GM12891 (cell line): ENCODE measurements at places on chromosomes 16 and 17.

GRCh38 chr16:10981697-10982216 lies 37.4 kb downstream of the CLEC16A start:
- no peak for DNase-seq

GRCh38 chr16:84446084-84446483 lies 58.4 kb downstream of the MEAK7 start:
- DNase-seq = no peak

DNA sequence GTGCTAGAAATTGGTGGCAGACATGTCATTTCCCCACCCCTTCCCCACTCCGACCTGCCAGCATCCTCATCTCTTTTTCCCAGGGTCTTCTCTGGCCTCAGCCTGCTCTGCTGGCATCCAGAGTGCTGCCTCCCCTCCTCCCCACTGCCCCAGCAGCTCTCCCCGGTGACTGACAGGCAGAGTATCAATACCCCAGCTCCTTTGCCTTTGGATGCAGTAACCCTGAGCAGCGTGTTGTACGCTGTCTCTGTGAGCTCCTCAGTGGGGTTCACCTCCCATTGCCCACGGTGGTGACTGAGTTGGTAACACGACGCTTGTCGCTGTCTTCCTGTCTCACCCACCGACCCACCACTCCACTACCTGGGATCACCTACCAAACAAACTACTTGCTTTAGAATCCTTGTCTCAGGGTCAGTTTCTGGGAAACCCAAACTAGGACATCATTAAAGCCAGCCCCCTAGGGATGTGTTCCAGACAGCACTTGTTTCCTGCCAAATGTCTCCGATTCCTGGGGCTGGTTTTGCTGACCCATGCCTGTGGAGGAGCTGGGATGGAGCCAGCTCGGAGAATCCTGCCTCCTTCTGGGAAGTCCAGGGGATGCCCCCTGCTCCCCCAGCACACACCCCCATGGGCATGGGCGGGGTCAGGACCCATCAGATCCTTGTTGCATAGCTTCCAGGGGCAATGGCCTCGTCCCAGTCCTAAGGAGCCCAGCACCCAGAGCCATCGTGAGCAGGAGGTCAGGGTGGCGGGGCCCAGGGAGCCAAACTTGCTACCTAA lies 8.3 kb upstream of the SBK1 start:
- no peak for DNase-seq

DNA sequence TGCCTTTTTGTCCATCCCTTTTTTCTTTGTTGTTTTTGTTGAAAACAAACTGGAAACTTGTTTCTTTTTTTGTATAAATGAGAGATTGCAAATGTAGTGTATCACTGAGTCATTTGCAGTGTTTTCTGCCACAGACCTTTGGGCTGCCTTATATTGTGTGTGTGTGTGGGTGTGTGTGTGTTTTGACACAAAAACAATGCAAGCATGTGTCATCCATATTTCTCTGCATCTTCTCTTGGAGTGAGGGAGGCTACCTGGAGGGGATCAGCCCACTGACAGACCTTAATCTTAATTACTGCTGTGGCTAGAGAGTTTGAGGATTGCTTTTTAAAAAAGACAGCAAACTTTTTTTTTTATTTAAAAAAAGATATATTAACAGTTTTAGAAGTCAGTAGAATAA lies 4.9 kb downstream of the SOX9 start:
- DNase-seq = no peak

GRCh38 chr17:82096709-82097183 lies 1.3 kb downstream of the FASN start:
- no peak for DNase-seq

DNA sequence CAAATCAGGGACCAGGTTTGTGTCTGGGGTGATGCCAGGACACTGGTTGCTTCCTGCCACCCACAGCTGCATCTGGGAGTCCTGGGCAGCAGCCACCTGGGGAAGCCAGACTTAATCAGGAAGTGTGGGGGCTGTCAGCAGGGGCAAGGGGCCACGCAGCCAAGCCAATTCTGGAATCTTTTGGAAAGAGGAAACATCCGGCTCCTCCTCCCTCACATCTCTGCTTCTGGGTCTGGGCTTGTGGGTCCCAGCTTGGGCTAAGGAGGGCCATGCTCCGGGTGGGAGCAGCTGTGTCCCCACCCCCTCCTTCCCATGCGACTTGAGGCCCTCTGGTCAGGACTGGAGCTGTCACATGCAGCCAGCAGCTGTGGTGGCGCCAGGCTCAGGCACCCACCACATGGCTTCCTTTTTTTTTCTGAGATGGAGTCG lies 37.0 kb upstream of the CCDC182 start:
- DNase-seq = no peak
